ENCODE measurements at places on chromosomes 3 and 15.

- no peak for DNase-seq
Observed at GRCh38 chr3:52012699-52013098, 17.0 kb upstream of the RPL29 start.

GRCh38 chr15:75779504-75779903 lies 63.7 kb upstream of the UBE2Q2 start:
- no peak for DNase-seq

GRCh38 chr3:184761075-184761841 lies 49.4 kb upstream of the MAGEF1 start:
- no peak for DNase-seq

- no peak for DNase-seq
Observed at GRCh38 chr3:133887074-133887802, 8.4 kb downstream of the RAB6B start.

GRCh38 chr15:88664151-88664778 lies 25.4 kb downstream of the ISG20 start:
- DNase-seq: no peak

GRCh38 chr3:149934524-149934923 lies 36.2 kb downstream of the PFN2 start:
- no peak for DNase-seq

DNA sequence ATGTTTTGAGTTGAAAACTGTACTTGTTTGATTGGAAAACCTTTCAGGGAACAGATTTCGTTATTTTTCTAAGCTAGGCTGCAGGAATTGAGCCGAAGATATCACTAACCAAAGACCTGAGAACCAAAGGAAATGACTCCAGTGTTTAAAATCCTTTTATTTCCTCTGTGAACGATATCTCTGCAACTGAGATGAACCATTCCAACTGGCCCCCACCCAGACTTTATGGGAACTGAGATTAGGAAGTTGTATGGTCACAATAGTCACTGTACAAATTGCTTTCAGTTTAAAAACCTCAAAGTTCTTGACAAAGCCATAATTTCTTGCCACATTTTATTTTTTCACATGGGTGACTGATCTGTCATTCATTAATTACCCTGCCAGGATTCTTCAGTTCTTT lies 232.4 kb downstream of the RBMS3 start:
- no peak for DNase-seq

DNA sequence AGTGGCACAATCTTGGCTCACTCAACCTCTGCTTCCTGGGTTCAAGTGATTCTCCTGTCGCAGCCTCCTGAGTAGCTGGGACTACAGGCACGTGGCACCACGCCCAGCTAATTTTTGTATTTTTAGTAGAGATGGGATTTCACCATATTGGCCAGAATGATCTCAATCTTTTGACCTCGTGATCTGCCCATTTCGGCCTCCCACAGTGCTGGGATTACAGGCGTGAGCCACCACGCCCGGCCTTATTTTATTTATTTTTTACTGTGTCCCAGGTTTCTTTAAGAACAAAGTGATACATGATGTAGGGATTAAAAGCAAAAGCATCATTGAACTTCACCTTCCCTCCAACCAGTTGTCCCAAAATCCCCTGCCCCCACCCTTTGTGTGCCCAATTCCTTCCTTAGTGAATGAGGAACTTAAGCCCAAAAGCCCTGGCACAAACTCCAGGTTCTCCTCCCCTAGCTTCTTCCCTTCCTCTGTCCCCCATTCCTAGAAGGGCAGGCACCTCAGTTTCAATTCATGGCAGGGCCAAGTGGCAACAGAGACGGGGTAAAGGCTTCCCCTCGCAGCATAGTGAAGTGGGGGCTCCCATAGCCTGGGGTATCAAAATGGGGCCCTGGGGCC lies 23.7 kb upstream of the RPN1 start:
- DNase-seq: no peak

GRCh38 chr3:68880632-68881031 lies 51.7 kb downstream of the TAFA4 start:
- no peak for DNase-seq

DNA sequence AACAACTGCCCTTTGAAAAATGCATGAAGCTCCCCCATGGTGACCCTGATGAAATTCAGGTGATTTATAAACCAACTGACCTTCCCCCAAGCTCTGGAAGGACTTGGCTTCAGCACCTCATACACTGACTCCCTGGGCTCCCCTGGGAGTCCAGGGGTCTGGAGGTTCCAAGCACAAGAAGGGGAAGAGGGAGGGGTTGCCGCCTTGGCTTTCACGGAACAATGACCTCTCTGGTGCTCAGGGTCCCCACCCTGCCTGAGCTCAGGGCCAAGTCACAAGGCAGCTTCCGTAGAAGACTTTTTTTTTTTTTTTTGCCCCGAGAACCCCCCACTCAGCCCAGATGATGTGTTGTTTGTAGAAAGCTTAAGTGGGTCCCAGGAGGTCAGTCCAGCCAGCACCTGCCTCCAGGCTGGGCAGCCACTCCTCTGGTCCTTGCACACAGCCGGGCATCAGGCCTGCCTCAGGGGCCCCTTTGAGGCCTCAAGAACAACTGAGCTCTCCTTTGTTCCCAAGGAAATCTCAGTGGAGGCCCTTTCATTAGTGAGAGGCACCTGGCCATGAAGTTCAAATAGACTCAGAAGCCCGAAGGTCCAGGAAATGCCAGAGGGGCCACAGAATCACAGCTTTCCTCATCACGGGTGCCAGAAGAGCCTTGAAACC lies 14.0 kb upstream of the ALAS1 start:
- no peak for DNase-seq

- no peak for DNase-seq
Observed at GRCh38 chr3:175932586-175932985, 1073.5 kb downstream of the NAALADL2 start.
